ENCODE measurements at places on chromosomes 6 and 20.

DNA sequence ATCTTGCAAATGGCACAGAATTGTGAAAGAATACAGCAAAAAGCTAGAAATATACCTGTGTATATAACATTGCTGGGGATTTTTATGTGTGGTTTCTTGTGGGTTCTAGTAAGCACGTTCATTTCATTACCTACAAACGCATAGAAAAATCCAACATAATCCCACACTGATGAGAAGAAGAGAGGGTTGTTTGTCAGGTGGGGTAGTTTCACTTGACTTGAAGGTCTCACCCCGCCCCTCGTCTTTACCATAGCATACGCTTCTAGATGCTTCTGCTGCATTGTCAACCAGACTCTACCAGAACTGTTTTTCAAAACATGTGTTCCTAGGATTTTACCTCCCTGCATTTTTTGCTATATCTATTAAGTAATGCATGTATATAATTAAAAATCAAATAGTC lies 284.1 kb upstream of the TAB2 start:
- no peak for DNase-seq

DNA sequence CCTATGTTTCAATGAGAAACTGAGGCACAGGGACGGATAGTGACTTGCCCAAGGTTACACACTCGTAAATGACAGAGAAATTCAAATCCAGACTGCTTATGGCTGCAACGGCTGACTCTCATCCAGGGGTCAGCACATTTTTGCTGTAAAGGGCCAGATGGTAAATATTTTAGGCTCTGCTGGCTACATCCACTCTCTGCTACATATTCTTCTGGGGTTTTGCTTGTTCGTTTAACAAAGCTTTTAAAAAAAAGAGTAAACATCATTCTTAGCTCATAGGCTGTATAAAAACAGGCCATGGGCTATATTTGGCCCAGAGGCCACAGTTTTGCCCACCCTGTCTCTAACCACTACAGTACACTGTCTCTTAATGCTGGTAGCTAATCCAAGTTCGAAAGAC lies 103.4 kb downstream of the PREX1 start:
- DNase-seq = no peak

DNA sequence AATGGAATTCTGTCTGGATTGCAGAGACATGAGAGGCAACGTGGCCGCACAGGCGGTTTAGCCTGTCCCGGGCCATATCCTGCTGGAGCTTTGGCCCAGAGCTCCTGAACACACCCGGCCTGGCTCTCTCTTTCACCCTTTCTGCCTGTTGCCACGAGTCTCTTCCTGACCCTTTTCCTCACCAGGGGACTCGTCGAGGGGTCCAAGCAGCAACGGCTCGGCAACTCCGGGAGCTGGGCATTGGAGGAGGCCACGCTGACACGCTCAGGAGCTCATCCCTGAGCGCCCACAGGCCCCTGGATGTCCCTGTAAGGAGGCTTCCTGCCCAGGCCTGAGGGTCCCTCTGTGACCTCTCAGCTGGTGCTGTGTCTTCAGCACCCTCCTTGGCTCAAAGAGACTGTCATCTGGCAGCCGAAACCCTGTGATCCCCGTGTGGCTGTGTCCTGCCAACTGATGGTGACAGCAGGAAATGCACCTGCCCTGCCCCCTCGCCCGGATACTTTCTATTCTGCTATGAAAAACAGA lies 103.8 kb downstream of the RNASET2 start:
- no peak for DNase-seq

- DNase-seq = no peak
These were observed 230.4 kb upstream of the KCNG1 start for GRCh38 chr20:51253280-51253679.

- no peak for DNase-seq
These were observed 30.9 kb upstream of the TAGAP start for GRCh38 chr6:159075506-159076228.

GRCh38 chr20:6094063-6094462 lies 28.8 kb downstream of the FERMT1 start:
- no peak for DNase-seq

DNA sequence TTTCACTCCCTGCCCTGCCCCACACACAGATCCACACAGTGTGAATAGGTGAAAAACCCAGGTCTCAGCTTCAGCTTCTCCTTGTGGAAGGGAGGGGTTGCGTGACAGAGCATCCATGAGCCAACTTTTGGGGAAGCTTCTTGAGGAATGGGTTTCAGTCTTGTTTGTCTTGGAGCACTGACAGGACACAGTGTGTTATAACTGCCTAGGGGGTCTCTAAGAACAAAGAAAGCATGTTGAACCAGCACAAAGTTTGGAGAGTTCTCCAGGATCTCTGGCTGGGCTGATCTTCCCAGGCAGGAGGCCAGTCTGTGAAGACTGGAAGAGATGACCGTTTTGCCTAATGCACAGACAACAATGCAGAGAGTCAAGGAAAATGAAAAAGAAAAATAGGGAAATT lies 164.5 kb downstream of the COL12A1 start:
- no peak for DNase-seq

DNA sequence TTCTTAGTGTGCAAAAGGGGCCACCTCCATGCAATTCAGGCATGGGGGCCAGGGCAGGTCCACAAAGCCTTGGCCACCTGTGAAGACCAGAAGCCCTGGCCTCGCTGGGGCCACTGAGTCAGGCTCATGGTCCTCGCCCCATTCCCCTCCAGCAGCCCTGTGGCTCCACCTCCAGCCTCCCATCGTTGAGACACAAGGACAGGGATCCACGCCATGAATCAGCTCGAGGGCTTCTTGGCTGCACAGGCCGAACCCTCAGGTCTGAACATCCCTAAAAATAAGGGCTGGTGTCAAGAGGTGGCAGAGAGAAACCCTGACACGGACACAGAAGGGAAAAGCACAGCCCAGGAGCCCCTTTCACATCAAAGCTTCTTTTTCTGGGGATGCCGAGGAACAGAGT lies 68.6 kb upstream of the QKI start:
- DNase-seq = no peak

GRCh38 chr6:144265390-144265789 lies 19.7 kb upstream of the UTRN start:
- no peak for DNase-seq

DNA sequence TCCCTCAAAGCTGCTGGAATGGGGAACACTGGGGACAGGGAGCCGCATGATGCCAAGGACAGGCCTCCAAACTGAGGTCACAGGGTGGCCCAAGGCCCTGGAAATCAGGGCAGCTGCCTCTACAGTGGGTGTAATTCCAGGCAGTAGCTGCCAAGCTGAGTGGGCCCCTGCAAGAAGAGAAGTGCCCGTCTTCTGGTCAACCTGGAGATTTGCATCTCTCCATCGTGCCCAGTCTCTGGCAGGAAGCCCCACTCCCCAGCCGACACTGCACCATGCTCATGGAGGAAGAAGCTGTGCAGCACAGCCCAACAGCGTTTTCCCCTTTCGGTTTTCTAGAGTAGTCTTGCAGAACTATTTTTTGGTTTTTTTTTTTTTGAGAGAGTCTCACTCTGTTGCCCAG lies 2.2 kb upstream of the FAM209A start:
- DNase-seq = no peak

DNA sequence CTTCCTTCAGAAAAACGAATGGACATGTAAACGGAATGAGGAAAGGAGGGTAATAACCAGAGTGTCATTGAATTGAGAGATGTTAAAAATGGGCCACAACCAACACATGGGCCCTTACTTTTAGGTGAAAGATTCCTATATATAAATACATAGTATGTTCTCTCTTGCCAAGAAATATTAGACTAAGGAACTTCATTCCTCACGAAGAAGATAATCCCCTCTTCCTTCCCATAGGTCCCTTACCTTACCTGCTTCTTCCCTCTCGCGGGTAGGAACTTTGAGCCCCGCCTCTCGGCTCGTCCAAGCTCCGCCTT lies 295 bp upstream of the TBC1D22B start:
- no peak for DNase-seq

DNA sequence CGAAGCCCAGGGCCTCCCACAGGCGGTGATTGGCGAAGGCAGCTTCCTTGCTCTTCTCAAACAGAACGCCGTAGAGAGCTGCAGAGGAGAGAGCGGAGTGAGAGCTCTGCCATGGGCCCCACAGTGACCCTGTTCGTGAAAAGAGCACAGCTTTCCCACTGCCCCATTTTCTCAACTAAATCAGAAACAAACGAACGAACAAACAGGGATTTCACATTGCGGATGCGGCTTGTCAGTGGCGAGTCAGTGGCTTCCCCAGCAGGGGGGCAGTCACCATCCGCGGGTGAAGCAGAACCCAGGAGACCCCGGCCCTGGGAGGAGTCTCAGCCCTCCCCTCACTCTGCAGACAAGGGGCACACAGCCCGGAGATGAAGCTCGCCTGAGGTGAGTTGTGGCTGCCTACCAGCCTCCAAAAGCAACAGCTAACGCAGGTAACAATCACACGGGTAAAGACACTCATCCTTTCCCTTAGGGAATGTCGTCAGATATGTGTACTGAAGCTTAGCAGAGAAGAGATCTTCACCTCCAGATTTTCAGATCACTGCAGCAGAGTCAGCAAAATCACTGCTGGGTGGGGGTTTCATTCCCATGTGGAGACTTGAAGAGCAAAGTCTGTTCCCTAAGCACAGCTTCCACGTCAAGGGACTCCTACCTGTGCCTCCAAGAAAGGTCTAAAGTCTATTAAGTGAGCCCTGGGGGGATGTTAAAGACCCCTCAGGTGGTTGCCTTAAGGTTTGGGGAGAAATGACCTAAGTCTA lies 51.2 kb upstream of the GPR31 start:
- DNase-seq = no peak

DNA sequence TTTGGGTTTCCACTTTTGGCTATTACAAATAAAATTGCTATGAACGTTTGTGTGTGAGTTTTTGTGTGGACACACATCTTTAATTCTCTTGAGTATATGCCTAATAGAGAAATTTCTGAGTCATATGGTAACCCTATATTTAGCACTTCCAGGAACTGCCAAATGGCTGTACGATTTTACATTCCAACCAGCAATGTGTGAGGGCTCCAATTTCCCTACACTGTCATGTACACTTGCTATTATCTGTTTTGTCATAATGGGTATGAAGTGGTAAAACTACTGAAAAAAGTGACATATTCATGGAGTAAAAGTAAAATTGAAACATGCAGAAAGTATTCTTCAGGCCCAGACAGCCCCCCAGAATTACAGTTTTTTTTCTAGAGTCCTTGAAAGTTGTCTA lies 59.6 kb upstream of the ESR1 start:
- no peak for DNase-seq

- peak; percentile 89 for DNase-seq
These were observed 3.8 kb downstream of the PREX1 start for GRCh38 chr20:48823960-48824498.

DNA sequence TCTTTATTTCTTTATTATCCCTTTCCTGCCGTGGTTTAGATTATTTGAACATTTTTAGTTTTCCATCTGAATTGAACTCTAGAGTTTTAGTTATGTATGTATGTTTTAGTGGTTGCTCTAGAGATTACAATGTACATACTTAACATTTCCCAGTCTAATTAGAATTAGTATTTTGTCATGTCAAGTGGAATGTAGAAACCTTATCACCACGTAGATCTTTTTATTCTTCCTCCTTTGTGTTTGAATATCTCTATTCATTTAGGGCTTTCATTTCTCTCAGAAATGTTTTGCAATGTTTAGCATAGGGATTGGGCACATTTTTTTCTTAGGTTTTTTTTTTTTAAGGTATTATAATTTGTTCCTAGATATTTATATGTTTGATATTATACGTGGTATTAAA lies 73.1 kb upstream of the EZR start:
- DNase-seq = no peak

DNA sequence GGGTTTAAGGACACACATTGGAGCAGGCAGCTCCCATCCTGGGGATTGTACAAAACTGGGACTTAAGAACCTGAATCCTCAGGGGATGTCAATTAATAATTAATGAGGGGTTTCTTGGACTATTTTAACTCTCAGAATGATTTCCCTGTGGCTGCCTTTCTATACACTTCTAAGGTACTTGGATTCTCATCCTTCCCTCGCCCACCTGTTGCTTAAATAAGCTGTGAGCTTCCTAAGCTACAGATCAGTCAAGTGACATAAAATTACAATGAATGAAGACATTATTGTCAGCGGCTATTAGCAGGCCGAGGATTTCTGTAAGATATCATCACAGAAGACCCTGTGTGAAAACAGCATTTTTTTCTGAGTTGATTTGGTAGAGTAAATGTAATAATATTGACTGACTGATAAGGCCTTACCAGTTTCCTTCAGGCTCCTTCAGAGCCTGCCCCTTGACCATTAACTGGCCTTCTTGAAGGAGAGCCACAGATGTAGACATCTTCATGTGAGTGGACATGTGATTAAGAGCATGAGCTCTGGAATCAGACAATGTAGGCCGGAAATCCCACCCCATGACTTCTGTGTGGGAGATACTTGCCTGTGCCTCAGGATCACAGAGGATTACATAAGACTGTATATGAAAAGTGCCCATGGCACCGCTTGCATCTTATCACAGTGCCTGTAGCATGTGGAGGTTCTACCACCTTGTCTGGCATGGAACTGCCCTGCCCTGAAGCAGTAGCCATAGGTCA lies 101.7 kb downstream of the TULP4 start:
- DNase-seq = no peak

DNA sequence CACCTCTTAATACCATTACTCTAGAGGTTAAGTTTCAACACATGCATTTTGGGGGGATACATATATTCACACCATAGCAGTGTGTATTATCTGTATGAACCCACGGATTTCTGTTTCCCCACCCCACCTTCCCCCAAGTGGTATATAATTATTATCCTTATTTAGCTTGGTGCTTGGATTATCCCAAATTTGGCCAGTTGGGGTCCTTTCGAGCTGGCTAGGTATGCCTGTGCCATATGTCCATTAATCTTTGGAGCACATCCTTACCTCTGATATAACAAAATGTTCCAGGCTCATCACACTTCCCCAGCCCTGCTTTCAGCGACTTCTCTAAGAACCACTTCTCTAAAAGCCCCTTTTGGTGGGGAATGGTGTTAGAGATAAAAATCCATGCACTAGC lies 118.7 kb upstream of the MLIP start:
- DNase-seq = no peak

GRCh38 chr20:50387996-50388332 lies 122.2 kb upstream of the PTPN1 start:
- no peak for DNase-seq

DNA sequence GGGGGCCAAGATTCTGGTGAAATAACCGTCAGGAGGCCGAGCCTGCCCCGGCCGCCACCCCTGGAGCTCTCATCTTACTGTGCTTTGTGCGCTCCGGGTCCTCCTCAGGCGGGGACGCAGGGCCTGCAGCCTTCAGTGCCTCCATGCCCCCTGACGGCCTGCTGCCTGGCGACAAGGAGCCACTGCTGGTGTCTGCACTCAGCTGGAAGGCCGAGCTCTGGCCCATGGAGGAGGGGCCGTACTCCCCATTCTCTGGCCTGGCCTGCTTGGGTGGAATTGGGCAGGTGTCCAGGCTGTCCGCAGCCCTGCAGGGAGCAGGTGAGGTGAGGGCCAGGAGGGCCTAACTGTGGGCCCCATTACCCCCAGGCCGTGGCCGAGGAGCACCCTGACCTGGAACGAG lies 5.3 kb downstream of the ZNF512B start:
- DNase-seq = no peak

DNA sequence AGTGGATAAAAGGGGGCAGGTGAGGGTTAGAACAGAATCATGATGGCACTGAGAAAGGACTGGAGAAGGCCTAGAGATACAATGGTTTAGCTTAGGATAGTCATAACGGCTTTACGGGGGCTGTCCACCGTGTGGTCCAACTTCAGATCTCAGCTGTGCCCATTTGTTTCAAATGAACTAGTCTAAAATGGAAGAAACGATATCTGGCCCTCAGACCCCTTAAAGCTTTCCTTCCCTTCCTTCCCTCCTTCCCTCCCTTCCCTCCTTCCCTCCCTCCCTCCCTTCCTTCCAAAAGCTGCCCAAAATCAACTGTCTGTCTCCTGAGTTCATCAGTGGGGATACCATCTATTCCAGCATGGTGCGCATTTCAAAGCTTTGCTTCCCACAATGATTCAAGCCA lies 27.9 kb downstream of the TRAM2 start:
- no peak for DNase-seq
